ENCODE measurements at places on chromosomes 6 and 20.
A peak's percentile ranks its signal among the peaks of the same experiment; 100 is the strongest.

- no peak for DNase-seq
Observed at GRCh38 chr6:128767150-128767549, 115.8 kb upstream of the LAMA2 start.

GRCh38 chr20:60246751-60247150, 288.5 kb downstream of the CDH26 start:
- no peak for DNase-seq

DNA sequence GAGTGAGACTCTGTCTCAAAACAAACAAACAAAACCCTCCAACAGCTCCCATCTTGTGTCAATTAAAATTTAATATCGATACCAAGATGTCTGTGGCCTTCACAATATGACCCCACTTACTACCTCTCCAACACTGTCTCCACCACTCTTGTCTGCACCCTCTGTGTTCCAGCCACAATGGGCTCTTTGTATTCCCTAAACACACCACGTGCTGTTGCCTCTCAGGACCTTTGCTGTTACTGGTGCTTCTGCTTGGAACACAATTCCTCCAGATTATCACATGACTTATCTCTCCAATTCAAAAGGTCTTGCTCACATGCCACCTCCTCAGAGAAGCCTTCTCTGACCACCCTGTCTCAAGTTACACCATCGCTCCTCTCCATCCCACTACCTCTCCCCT, 6.0 kb upstream of the HCK start:
- DNase-seq = no peak

DNA sequence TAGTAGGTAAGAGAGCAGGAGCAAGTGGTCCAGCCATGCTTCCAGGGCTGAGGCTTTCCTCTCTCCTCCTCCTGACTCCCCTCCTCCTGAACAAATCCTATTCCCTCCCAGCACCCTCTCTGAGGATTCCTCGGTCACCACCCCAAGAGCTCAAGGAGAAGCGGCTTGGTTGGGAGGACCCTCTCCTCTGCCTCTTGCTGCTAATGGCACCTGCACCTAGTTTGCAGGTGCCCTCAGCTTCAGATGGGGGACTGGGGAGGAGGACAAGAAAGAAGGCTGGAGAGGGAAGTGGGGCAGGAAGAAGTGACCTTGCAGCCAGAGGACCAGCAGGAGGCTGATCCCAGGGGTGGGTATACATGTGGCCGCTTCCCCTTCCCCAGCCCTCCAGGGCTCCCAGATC, 17.5 kb downstream of the NCR2 start:
- DNase-seq = no peak

GRCh38 chr6:18284261-18284660, 19.9 kb upstream of the DEK start:
- no peak for DNase-seq

GRCh38 chr6:139515511-139515910, 141.1 kb upstream of the CITED2 start:
- no peak for DNase-seq

GRCh38 chr6:70258483-70258882, 44.4 kb downstream of the COL9A1 start:
- no peak for DNase-seq

GRCh38 chr6:163338671-163339405, 75.7 kb upstream of the QKI start:
- DNase-seq = no peak

GRCh38 chr6:51855310-51856082, 231.9 kb downstream of the PKHD1 start:
- peak; percentile 76 for DNase-seq

- no peak for DNase-seq
Observed at GRCh38 chr20:45972500-45973183, 639 bp upstream of the ZNF335 start.

DNA sequence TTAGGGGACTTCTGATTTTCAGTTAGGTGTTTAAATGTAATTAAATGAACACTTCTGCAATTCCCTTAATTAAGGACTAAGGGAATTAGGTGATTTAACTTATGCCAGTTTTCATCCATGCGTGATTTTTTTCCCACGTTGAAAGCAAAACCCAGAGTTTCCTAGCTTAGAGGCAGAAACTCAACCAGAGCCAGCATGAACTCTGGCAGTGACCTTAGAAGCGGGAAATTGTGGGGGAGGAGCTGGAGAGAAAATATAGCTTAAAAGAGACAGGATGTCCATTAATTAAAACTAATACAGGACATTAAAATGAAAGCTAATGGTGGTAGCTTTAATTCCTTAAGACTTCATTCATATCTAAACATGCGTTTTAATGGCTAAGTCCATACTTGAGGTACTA, 41.6 kb downstream of the IYD start:
- no peak for DNase-seq

GRCh38 chr6:14734052-14734415, 511.8 kb upstream of the JARID2 start:
- DNase-seq = no peak

GRCh38 chr6:101776919-101777350, 383.4 kb downstream of the GRIK2 start:
- peak; percentile 95 for DNase-seq

- DNase-seq = no peak
Observed at GRCh38 chr6:150932996-150933395, 67.5 kb downstream of the MTHFD1L start.

DNA sequence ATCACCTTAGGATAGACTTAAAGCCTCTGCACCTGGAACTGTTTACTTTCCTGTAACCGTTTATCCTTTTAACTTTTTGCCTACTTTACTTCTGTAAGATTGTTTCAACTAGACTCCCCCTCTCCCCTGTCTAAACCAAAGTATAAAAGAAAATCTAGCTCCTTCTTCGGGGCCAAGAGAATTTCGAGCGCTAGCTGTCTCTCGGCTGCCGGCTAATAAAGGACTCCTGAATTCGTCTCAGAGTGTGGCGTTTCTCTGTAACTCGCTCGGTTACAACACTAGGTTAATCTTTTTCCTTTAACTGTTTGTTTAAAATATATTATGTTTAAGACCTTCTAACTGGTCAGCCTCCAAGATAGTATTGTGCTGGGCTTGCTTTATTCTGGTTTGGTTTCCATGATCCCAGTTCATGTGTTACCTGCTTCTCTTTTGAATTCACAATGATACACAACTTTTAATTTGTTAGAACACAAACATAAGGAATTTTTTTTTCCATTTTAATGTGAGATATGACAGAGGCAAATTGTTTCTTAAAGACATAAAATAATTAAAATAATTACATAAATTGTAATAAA, 8.7 kb upstream of the NQO2 start:
- no peak for DNase-seq

DNA sequence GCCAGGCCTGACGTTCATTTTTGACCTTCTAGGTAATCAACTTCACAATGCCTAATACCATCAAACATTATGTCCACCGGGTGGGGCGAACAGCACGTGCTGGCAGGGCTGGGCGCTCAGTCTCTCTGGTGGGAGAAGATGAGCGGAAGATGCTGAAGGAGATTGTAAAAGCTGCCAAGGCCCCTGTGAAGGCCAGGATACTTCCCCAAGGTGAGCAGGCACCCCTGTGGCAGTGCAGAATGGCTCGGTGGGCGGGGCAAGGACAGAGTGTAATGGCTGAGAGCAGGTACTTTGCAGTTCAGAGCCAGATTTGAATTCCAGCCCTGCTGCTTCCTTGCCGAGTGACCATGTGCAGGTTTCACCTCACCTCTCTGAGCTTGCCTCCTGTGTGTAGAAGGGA, 17.1 kb downstream of the DDX27 start:
- DNase-seq = no peak

- no peak for DNase-seq
Observed at GRCh38 chr6:47131773-47132172, 89.6 kb upstream of the ADGRF1 start.

- DNase-seq = no peak
Observed at GRCh38 chr6:156534594-156534993, 242.6 kb upstream of the ARID1B start.

DNA sequence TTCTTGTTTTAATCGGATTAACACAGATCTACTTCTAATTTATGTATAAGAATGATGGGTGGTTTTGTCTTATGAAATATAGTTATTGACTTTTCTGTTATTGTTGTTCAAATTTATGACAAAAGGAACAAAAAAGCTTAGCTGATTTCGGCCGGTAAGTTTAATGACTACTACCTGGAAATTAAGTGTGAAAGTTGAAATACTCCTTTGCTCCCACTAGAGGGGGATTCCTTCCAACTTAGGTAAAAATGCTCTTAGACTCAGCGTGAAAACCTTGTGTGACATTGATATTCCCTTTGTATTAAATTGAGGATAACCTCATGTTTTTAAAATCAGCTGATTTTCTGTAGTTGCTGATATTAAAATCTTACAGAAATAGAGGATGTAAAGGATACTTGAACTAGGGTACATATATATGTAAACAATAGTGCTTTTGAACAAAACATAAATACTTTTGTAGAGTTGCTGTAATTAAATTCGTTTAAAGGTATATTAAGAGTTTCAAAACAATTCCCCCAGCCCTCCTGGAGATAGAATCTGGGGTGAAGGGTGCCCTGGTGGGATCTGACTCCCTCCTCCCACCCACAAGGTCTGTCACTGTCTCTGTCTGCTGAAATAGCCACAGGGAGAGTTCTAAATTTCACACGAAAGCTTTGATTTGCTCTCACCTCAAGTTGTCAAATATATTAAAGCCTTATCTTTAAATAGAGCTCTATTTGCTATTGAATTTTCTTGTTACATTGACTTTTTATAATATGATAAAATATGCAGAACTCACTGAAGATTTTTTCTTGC, 257.5 kb downstream of the ARID1B start:
- DNase-seq = peak; percentile 50

- DNase-seq = no peak
Observed at GRCh38 chr6:52513464-52513863, 63.4 kb downstream of the TRAM2 start.
